Stimulated activated CD4-positive, alpha-beta T cell treated with anti-CD3 and anti-CD28 coated beads, Interleukin-1b, Interleukin-23, amount 100 ng/mL, for 48 hours (primary cell): ENCODE measurements at places on chromosomes 13 and 19.

- no peak for DNase-seq
These were observed 8.4 kb downstream of the EPHX3 start for GRCh38 chr19:15223649-15224361.

DNA sequence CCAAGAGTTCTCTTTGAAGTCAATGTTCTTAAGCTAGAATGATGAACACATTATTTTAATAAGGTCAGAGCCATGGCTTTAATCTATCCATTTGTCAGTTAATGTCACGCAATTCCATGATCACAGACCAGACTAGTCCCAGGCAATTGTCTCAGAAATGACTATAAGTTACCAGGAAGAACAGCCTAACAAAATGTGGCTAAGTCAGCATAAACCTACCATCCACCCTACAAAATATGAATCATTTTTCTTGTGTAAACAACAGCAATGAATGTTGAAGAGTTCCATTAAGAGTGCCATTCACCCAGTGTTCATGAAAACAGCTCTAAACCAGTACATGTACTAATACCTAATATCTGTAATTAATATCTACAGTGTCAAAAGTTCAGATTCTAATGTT lies 127.5 kb downstream of the KCTD12 start:
- no peak for DNase-seq

- DNase-seq, result no peak
These were observed 2.1 kb downstream of the POU4F1 start for GRCh38 chr13:78601124-78601873.

DNA sequence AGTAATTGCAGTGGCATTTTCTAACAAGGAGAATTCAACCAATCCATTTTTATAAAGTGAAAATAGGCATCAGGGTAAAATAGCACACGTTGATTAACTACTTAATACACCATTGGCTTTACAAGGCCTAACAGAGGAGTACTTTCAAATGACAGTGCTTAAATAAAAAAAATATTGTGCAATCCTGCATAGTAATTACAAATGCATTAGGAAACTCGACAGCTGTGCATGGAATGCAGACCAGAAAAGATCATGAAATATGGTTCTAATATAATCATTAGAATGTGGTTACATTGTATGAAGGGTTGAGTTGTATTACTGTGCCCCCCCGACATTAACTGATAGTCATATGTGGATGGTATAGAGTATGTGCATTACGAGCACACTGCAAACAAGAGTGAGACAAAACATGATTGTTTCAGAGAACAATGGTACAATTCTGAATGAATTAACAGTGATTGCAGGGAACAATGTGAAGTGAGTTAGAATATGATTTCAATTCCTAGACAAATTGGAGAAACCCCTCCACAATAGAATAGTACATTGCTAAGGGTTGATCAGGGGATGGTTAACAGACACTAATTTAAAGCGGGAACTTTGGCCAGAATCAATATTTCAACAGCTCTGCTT lies 270.6 kb downstream of the GPC5 start:
- no peak for DNase-seq

- no peak for DNase-seq
These were observed 26.9 kb downstream of the SLITRK6 start for GRCh38 chr13:85772367-85772766.

GRCh38 chr19:2970201-2970835 lies 7.0 kb upstream of the TLE6 start:
- no peak for DNase-seq

DNA sequence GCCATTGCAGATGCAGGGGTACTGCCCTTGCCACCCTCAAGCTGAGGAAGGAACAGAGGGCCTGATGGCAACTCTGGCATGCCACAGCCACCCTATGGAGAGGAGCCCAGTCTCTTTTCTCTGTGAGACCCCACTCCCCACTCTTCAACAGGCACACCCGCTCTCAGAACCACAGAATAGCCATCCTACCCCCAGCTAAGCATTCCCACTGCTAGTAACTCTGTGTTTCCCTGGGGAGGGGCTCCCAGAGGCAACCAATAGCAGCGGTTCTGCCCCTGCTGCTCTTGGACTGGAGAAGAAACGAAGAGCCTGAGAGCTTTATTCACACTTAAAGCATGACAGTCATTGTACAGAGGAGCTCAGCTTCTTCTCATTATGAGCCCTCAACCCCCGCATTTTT lies 49.3 kb downstream of the UBL3 start:
- DNase-seq, result no peak

- DNase-seq, result no peak
These were observed 6.6 kb downstream of the THOP1 start for GRCh38 chr19:2791876-2792275.

DNA sequence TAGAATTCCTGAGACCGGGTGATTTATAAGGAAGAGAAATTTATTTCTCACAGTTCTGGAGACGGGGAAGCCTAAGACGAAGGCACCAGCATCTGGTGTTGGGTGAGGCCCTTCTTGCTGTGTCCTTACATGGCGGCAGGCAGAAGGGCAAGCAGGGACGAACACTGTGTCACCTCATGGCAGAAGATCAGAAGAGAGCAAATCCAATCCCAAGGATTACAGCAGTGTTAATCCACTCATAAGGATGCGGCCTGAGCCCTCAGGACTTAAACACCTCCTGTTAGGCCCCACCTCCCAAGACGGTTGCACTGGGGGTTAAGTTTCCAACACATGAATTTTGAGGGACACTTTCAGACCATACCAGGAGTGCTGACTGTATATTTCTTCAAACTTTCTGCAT lies 6.7 kb upstream of the FBL start:
- no peak for DNase-seq

DNA sequence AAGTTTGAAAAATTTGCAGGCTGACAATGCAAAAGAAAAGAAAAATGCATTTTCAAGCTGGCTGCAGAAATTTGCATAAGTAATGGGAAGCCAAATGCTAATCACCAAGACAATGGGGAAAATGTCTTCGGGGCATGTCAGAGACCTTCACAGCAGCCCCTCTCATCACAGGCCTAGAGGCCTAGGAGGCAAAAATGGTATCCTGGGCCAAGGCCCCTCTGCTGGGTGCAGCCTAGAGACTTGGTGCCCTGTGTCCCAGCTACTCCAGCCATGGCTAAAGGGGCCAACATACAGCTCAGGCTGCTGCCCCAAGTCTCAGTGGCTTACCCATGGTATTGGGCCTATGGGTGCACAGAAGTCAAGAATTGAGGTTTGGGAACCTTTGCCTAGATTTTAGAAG lies 155.2 kb downstream of the B3GLCT start:
- DNase-seq, result no peak

GRCh38 chr13:59320021-59320420 lies 843.7 kb downstream of the DIAPH3 start:
- DNase-seq, result no peak

GRCh38 chr13:64662887-64663593 lies 2567.1 kb downstream of the PCDH9 start:
- no peak for DNase-seq

DNA sequence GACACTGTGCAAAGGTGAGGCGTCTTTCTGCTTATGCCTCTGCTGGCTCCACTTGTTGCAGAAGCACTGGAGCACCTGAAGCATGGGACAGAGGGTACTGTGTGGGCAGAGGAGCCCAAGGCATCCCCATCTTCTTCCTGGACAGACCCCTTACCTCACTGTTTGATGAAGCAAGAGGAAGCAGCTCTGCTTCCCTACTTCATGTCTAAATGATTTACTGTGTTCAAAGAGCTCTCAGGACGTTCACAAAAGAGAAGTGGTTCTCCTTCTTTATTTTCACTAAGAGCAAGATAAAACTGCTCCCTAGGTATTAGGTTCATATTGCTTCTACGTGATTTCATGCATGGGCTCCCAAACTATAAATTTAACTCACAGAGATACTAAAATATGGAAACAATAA lies 1635.4 kb upstream of the SLC10A2 start:
- no peak for DNase-seq

DNA sequence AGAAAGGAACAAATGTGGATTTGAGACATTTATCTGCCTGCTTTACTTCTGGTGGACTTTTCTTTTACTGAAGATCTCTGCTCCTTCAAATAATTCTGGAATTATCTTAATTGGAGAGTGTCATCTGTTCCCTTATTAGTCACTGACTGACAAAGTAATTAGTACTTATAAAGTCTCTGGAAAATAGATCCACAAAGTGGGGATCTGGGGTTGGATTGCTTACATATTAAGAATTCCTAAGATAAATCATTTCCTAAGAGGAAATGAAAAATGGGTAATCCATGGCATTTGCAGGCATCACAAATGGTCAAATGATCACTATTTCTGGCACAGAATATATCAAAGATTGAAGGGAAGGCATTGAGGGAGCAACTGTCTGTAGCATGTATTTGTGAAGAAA lies 137.4 kb upstream of the SLITRK5 start:
- DNase-seq, result no peak

DNA sequence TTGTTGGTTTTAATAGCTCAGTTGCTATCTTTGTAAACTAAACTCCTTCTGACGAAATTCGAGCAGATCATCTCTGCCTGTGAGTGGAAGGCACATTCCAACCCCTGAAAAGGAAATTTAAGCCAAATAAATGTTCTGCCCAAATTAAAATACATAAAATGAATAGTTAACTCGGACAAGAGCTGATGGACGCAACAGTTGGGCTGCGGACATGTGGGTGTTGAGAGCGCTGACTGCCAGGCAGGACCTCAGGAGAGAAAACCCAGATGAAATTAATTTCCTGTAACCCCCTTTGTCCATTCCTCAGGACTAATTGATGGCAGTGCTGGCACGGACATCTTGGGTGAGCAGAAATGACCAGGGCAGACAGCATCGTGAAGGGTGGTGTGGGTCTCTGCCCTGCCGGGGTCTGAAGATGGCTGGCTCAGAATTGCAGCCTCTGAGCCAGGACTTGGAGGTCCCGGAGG lies 86.5 kb downstream of the TSHZ3 start:
- DNase-seq, result no peak

DNA sequence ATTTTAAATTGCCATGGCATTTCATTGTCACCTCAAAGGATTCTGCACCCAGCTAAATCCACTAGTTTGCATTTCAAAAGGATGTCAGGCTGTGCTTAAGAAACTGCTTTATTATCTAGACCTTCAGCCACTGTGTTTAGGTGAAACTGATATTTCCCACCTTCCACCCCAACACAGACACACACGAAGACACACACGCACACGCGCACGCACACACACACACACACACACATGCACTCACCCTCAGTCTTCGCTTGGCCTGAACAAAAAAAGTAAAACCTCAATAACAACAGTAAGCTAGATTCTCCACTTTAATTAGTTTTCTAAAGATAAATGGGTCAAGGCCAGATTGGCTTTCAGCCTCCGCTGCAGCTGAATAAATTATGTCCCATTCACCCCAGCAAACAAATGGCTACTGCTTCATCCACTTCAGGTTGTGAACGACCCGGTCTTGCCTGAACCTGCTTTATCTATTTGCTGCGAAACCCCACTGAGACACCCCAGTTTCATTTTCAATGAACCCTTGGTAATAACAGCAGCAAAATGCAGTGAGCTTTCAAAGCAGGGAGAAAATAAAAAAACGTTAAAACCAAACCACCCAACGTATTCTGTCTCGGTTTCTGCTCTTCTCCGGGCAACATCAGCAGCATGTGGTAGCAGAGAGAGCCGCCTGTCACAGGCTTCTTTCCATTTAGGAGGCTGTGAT lies 166.8 kb downstream of the DCT start:
- no peak for DNase-seq

DNA sequence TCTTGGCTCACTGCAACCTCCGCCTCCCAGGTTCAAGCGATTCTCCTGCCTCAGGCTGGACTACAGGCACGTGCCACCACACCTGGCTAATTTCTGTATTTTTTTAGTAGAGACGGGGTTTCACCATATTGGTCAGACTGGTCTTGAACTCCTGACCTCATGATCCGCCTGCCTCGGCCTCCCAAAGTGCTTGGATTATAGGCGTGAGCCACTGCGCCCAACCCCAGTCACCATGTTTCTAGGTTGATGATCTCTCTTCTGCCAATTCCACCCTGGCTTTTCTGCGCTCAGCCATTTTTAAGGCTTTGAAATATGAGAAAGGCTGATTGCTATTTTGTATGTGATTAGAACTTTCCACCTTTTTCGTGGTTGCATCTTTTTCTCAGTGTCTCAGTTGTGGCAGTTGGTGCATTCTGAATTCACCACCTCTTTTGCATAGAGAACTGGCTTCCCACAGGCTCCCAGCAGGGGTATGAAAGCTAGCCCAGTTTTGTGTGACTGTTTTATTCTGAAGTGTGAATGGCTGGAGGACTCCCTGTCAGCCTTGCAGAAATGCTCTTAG lies 15.5 kb downstream of the CEACAM1 start:
- peak; percentile 24 for DNase-seq

- no peak for DNase-seq
These were observed 46.8 kb downstream of the TSSK6 start for GRCh38 chr19:19468424-19469050.

GRCh38 chr19:13748169-13748828 lies 16.0 kb upstream of the MRI1 start:
- DNase-seq, result peak; percentile 23

GRCh38 chr19:42480335-42481095 lies 37.8 kb upstream of the CXCL17 start:
- peak; percentile 3 for DNase-seq

GRCh38 chr19:35195830-35196229 lies 32.7 kb downstream of the FAM187B start:
- DNase-seq, result no peak

DNA sequence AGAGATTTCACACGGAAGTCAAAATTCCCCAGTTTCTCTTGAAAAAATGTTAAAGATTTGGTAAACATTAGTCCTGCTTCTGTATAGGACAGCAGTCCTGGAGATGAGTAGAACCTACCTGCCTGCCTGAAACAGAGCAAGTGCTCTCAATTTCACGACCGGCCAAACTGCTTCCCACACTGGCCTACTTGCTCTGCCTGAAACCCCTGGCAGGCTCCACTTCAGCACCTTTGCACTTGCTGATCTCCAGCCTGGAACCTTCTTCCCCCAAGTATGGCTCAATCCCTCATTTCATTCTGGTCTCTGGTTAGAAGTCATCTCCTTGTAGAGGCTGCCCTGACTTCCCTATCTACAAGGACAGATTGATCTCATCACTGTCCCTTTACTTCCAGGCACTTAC lies 271.4 kb downstream of the DLEU7 start:
- DNase-seq, result no peak

- DNase-seq, result no peak
These were observed 58.7 kb downstream of the TEX26 start for GRCh38 chr13:30991184-30991583.

DNA sequence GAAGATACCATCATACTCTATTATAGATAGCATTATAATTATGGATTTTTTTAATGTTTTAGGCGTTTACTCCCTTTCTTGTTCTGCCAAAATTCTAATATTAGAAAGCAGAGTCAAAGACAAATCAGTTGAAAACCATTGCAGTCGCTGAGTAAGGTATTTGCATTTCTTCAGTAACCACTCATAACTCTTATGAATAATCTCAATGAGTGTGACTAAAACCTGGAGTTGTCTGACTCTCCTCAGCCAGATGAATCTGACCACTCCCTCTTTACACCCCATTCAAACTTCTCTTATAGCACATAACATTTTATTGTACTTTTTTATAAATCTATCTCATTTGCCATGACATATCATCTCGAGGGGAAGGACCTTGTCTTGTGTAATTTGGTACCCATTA lies 1006.5 kb downstream of the DIAPH3 start:
- DNase-seq, result no peak

GRCh38 chr13:113856716-113857065 lies 7.2 kb downstream of the GAS6 start:
- DNase-seq, result no peak

GRCh38 chr19:14473073-14473977 lies 1.8 kb downstream of the PTGER1 start:
- no peak for DNase-seq
